NCI-H1417 treated with DMSO at 0.1 percent for 48 hours (cell line): ENCODE measurements at places on chromosomes 11 and 22.

DNA sequence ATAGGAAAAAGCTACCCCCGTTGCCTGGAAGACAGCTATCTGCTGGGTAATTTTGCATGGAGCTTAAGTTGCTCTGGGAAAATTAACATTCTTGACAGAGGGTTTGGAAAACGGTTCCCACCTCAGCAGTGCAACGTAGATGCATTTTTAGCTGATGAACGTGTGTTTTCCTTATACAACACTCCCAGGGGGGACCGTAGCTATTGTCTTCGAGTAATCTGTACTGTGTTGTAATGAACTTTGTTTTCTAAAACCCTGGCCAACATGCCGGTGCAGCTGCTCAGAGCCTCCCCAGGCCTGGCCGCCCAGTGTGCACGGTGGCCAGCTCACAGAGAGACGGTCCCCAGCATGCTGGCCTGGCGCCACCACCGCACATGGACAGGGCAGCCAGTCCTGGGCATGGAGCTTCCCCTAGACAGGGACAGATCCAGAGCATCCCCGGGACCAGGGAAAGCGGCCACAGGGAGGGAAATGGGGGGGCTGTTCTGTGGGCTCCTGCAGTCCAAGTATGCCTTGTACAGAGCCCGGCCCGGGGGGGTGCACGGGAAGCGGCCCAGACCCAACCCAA lies 2.2 kb downstream of the TNNT3 start:
- DNase-seq: no peak

- DNase-seq: no peak
Observed at GRCh38 chr22:24303007-24303406, 32.4 kb downstream of the SPECC1L start.

DNA sequence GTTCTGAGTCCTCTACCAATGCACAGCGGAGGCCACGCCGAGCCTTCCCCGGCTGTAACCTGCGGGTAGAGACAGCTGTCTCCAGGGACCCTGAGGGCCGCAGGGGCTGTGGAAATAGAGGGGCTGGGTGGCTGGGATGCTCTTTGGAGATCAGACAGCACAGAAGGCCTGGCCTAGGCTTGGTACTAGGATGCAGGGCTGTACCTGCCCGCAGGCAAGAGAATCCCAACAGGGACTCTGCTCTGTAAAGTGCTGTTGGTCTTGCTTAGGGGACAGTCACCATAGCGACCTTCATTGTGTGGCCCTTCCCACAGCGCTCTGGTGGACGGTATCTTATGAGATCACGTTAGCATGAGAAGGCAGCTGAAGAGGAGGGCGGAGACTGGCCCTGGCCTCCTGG lies 11.3 kb upstream of the KCNJ5 start:
- no peak for DNase-seq

DNA sequence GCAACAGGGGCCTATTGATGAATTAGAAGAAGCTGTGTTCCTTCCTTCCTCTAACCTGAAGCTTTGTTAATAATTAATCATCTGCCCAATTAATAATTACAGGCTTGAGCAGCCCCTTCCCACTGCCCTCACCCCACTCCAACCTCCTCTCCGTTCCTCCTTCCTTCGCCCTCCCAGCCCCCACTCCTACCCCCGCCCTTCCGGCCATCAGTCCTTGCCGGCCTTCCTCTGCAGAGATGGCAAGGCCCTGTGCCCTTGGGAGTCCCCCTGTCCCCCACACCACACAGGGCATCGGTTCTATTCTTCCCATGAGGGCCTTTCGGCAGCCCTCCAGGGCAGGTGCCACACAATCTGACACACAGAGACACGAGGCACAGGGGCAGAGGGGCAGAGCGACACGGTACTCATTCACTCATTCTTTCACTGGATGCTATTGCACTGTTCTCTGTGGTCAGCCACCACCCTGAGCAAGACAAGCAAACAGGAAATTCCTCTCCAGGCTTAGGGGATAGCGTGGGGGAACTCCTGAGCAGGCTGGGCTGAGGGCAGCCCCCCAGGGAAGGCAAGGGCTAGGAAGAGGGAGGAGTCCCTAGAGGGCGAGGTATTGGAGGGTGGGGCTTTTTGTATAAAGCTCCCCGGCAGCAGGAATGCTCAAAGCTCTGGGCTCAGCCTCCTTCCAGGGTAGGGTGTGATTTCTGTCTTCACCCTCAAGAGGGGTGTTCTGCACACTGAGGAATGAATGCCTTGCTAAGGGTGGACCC lies 14.7 kb downstream of the MGAT3 start:
- DNase-seq: no peak

DNA sequence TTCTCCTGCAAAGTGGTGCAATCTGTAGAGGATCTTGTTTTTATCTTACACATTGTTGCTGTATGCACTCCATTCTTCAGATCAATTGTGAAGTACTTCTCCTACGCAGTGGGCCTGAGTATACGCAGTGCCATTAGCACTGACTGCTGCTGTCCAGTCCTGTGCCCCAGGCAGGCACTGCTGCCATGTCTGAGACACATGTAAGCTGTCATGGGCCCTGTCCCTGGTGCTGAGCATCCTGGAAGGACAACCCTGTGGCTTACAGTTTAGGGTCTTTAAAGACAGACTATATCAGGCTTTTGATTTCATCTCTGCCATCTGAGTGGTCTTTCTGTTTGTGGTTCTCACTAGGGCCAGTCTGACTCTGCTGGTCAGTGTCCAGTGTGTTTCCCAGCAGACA lies 44.8 kb upstream of the PTPN5 start:
- DNase-seq: no peak

- peak; percentile 18 for DNase-seq
Observed at GRCh38 chr11:122853971-122854446, 15.7 kb downstream of the CRTAM start.

DNA sequence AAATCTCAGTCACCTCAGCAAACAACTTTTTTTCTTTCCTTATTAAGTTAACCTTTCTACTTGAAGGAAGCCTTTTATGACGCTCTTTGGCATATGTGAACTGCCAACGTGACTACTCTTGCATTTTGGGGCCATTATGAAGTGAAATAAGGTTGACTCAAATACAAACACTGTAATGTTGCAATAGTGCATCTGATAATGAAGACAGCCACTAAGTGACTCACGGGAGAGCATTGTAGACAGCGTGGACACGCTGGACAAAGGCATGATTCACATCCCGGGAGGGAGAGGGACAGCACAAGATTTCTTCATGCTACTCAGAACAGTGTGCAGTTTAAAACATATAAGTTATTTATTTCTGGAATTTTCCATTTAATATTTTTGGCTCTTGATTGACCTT lies 560.8 kb downstream of the ETS1 start:
- DNase-seq: no peak

- DNase-seq: no peak
Observed at GRCh38 chr11:68527585-68527984, 67.0 kb downstream of the PPP6R3 start.

- DNase-seq: no peak
Observed at GRCh38 chr11:58914821-58915543, 24.3 kb upstream of the GLYATL1 start.

GRCh38 chr11:70863993-70864392 lies 388.4 kb downstream of the SHANK2 start:
- no peak for DNase-seq

DNA sequence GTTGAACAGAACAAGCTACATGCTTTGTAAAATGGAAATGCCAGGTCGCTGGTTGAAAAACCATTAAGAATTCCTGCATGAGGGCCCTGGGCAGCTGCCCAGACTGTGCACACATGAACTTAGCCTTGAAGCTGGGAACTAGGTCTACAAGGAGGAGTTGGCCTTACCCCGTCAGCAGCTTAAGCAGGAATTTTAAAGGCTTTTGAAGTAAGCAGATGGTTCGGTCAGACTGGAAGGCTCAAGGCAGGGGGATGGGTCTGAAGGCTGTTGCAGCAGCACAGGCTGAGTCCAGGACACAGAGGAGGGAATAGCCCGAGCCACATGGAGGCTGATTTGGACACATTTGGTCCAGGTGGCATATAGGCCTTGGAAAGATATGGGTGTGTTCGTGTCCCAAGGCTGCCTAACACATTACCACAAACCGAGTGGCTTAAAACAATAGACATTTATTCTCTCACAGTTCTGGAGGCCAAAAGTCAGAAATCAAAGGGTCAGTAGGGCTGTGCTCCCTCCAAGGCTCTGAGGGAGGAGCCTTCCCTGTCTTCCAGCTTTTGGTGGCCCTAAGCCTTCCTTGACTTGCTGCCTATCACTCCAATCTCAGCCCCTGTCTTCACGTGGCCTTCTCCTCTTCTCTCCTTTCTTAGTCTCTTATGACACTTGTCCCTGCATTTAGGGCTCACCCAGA lies 11.6 kb downstream of the LIF start:
- no peak for DNase-seq

DNA sequence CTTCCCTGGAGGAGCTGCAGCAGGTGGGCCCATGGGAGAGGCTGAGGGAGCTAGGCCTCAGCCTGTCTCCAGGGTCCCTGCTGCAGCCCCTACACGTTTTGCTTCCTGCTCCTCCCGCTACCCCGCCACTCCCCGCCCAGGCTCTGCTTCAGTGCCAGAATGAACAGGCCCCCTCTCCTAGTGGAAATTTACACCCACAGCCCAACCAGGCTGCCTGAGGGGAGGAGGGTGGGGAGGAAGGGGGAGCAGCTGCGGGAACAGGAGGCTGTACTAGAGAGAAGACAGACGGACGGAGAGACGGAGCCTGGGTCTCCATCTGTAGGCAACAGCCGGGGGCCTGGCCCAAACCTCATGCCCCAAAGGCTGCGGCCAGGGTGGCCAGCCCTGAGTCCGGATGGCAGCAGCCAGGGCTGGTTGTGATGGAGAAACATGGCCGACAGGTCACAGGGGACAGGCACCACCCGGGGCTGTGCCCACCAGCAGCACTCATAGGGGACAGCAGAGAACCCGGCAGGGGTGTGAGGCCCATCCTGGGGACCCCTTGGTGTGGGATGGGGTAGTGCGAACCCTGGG lies 20.6 kb downstream of the FLRT1 start:
- no peak for DNase-seq

- DNase-seq: no peak
Observed at GRCh38 chr11:115193914-115194801, 310.1 kb downstream of the CADM1 start.

- no peak for DNase-seq
Observed at GRCh38 chr22:44402196-44403111, 89.7 kb upstream of the SHISAL1 start.

- no peak for DNase-seq
Observed at GRCh38 chr11:6618117-6619003, 862 bp downstream of the TPP1 start.

DNA sequence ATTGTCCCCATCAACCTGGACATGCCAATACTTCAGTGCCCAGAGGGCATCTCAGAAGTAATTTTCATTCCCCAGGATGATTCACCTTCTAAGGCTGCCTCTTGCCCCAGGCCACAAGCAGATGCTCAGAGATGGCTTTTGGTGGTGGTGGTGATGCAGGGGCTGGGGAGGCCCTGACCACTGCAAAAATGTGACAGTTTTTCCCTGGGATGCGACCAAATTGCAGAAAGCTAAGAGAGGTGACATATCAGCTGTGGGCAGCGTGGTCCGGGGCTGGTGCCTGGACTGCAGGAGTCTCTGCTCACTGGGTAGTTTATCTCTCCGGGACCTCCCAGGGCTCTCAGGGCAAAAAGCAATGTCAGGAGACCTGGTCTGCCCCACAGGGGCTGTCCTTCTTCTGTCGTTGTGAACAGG lies 39.7 kb upstream of the ACCSL start:
- no peak for DNase-seq

DNA sequence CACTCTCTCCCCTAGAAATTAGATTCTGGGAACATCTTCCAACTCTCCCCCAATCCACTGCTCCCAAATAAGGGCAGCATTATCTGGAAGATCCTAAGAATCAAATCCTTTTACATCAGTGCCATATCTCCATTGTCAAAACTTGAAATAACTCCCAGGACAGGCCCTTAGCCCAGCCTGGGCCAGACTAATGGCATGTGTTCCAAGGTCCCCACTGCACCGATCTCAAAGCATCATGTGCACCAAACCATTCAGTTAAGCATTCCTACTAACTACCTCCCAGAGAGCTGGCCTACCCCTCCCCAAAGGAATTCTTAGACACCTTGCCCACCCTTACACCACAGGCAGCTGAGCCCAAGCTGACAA lies 44.2 kb upstream of the POU2AF1 start:
- no peak for DNase-seq
